GM18507 (cell line): ENCODE measurements at places on chromosomes 5 and 9.
A peak's percentile ranks its signal among the peaks of the same experiment; 100 is the strongest.

DNA sequence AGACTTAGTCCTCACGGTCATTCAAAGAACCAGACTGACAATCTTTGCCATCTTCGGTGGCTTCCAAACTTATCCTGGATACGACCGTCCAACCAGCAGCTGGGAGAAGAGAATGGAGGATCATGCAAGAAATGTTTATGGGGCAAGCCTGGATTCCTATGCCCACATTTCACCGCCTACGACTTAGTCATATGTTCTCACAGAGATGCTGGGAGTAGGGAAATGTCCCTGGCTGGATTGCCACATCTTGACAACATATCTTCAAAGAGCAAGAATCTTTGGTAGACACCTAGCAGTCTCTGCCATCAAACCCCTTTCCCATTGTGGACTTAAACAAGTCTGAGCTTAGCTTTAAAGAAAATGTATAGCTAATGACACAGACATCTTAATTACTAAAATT is 5.0 kb downstream of the MED7 start:
- no peak for DNase-seq

GRCh38 chr5:87114631-87115030 is 153.1 kb upstream of the RASA1 start:
- DNase-seq = no peak

- no peak for DNase-seq
These were observed 80.6 kb upstream of the LRRTM2 start for GRCh38 chr5:138955671-138956295.

DNA sequence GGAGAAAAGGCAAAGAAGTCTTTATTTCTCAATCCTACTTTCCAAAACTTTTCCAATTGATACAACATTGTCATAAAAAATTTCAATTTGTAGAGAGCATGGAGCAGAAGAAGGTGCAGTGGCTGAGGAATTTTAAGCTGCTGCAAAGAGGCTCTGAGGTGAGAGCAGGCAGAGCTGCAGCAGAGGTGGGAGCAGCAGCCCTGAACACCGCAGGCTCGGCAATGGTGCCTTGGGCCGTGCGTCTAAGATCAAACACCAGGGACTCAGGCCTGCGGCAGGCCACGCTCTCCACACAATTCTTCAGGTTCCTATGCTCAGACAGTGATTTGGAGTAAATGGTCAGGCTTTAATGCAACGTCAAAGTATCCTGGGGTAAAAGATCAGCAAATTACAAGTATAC is 46.3 kb downstream of the SIL1 start:
- no peak for DNase-seq

GRCh38 chr5:131974956-131975726 is 29.7 kb upstream of the MEIKIN start:
- no peak for DNase-seq

DNA sequence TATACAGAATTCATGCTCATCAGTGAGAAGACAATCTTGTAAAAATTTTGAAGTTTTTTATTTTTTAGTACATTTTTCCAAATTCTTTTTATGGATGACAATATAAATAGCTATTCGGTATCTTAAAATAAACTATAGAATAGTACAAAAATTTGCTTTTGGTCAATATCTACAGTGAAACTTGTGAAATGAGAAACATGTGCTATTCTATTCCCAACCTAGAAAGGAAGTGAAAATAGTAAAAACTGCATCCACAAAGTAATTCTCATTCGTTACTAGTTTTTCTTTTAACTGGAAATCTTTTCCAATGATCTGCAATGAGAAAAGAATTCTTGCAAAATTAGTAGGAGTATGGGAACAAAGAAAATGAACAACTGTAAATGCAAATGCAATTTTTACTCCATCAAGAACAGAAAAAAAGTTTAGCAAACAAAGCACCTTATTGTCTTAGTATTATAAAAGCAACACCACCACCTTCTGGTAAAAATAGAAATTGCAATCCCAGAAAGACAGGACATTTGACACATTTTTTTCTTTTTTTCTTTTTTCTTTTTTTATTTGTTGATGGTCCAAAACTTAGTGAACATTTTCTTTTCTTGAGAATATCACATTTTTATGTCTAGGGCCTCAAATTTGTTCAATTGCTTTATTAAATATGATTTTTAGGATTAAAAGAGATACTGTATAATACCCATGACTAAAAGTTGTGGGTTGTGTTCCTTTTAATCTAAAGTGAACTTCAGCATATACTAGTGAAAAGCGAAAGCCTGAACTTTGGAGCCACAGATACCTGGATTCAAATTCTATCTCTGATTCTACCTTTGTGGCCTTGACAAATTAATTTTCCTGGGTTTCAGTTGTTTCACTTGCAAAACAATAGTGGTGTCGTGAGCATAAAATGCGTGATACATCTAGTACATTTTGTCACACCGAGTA is 72.3 kb downstream of the SLCO4C1 start:
- DNase-seq = peak; percentile 3

DNA sequence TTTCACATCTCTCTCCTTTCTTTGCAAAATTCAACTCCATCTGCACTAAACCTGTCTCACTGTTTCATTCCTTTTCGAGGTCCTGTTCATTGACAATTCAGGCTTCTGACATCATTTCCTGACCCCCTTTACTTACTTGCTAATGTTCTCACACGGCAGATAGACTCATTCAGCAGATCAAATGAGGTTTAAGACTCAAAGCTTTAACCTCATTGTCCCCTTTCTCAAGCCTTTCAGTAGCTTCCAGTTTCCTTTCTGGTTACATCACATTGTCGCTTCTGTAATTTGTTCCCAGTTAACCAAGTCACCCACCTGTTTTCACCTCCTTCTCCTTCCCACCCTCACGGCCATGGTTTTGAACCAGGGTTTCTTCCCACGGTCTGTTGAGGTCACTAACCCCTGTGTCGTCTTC is 143.4 kb upstream of the OTULINL start:
- no peak for DNase-seq

GRCh38 chr5:174411479-174411819 is 312.9 kb upstream of the MSX2 start:
- no peak for DNase-seq

DNA sequence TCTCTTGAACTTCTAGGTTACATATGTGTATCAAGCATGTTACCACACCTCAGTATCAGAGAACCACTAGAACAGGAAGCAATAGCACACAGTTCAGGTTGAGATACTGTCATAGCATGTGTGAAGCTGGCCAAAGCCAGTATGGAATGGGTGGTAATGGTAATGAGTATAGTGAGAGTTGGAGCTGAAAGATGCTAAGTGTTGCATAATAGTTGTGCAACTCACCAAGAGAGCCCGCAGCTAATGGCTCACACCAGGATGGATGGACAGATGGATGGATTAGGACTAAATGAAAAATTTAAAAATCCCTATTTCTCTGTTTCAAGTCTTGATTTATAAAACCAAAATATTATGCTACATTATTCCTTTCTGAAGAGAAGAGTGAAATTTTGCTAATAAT is 53.4 kb upstream of the KCNN2 start:
- no peak for DNase-seq

GRCh38 chr9:130937146-130938076 is 1.6 kb downstream of the FIBCD1 start:
- no peak for DNase-seq

GRCh38 chr5:40988746-40989510 is 79.6 kb downstream of the C7 start:
- DNase-seq = no peak
